ENCODE measurements at places on chromosomes 4 and X.
A peak's percentile ranks its signal among the peaks of the same experiment; 100 is the strongest.

DNA sequence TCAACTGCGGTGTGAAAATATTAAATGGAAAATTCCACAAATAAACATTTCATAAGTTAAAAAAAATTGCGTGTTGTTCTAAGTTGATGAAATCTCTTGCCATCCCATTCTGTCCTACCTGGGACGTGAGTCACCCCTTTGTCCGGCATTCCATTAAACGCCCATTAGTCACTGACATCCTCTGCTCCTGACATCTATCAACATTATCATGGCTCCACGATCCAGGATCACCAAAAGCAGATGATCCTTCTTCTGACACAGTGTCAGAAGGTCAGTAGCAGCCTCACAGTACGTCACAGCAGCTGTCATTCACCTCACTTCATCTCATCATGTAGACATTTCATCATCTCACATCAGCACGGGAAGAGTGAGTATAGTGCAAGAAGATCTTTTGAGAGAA is 125.7 kb downstream of the ZNF827 start:
- DNase-seq, result no peak

DNA sequence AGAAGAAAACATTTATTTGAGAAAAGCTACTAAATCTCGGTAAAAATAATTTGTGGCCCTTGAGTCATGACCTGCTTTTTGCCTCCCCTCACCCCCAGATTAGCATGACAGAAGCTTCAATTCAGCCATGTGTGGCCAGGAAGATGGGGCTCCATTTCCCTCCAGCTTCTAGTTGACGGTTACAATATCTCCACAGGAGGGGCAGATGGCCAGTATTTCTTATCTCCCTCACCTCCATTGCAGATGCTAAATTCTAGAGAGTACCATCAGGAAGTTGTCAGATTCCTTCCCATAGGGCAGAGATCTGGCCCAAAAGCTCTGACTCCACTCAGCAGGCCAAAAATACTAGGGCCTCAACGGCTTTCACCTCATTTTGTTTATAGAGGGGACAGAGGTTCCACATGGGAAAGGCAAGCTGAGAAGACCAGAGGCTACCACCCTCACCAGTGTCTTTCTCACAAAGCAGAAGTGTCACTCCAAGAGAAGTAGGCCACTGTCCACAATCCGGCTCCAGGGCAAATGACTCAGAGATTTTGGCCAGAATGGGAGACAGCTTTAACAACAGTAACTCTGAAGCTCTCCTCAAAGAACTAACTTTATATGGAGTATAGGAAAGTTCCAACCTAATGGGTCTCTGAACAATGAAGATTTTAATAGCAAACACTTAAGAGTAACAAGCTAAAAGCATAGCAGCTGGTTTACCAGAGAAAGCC is 108.3 kb downstream of the TBC1D19 start:
- no peak for DNase-seq

DNA sequence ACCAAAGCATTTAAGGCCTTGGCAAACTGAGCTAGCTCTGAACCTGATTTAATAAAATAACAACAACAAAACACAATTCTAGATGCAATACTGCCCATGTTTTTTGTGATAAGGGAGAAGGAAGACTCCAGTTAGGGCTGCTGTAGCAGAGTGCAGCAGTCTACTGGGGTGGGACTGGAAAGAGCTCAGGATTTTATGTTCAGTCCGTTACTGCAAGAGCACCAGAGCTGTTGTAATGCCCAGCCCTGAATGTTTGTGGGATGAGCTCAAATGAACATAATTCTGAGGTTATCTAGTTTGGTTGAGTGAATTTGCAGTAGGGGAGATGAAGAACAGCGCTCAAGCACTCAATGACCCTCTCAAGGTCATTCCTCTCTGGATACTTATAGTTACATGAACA is 743.8 kb downstream of the FAT4 start:
- DNase-seq, result no peak

GRCh38 chr4:114615435-114615834 is 16.8 kb downstream of the UGT8 start:
- DNase-seq, result no peak

- no peak for DNase-seq
Measured at GRCh38 chrX:10444204-10444603, 176.2 kb downstream of the MID1 start.

DNA sequence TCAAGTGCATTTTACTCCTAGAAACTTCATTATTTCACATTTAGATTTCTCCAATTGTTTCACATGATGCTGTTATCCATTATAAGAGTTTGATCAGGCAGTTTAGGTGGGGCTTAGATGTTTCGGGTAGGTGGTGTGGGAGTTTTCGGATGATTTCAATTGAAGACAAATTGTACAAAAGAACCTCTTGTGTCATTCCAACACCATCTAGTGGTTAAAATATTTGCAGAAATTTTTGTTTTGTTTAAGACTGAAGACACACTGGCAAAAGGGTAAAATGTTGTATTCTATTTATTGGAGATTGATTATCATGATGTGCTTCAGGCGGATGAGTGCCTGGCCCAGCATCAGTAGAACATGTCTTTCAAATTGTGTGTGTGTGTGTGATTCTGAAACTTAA is 212.7 kb downstream of the SH3BGRL start:
- peak; percentile 28 for DNase-seq
